ENCODE measurements at places on chromosomes 5 and 9. TPM values are rescaled to one million over a fixed set of nuclear protein-coding genes. Genes with fewer than 3 reads are reported as not detected.

Gene LMNB1
- 11.8 TPM for total RNA-seq

Gene OR1J2
- not detected for total RNA-seq

Gene ORM2
- total RNA-seq: 3.9 TPM

Gene KIAA1958
- total RNA-seq: 14.2 TPM

Gene SV2C
- total RNA-seq: 0.32 TPM

Gene LHX3
- not detected for total RNA-seq

Gene GAPVD1
- 68.9 TPM for total RNA-seq

Gene KCNT1
- 0.29 TPM for total RNA-seq

Gene LCN15
- not detected for total RNA-seq

Gene POLR1E
- 16.6 TPM for total RNA-seq

DNA sequence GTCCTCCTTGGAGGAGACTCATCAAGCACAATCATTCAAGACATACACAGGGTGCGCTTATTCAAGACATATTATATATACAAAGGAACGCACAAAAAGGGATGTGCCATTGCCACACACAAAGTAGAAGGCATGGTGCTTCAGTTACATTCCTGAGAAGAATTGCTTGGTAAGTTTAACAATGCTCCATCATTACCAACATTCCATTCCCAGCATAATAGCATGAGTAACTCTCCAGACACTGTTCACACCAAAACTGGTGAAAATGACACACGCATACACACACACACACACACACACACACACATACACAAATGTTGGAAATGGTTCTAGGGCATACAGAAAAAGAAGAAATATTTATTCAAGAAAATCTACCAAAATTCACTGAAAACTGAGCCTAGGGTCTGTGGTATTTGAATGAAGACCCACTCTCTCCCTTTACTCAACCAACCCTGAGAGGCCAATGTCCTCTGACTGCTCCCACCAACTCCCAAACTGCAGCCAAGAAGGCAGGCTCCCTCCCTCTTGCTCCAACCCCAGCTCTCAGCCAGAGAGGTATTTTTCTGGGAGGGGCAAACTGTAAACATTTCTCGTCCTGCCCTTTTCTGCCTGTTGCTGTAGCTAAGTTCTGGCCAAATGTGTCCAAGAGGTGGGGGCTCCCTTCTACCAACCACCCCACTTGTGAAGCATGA, 19.9 kb downstream of the UGT3A1 start:
- DNase-seq: no peak

GRCh38 chr9:15374310-15374709, 48.4 kb upstream of the SNAPC3 start:
- DNase-seq: no peak

DNA sequence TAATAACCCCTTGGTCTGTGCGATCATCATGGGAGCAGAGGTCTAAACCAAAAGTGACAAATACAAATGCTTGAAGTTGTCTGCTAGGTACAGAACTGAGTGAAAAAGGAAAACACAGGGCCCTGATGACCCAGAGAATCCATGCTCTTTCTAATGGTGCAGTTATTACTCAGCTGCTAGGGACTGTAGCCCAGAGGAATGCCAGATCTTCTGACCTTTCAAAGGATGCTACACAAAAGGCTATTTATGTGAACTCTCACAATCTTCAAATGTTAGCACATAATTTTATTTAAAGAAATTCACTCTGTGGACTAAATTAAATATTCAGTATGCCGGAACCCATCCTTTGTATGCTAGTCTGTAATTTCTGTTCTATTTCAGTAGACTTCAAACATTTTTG, 79.9 kb downstream of the PRR16 start:
- no peak for DNase-seq

DNA sequence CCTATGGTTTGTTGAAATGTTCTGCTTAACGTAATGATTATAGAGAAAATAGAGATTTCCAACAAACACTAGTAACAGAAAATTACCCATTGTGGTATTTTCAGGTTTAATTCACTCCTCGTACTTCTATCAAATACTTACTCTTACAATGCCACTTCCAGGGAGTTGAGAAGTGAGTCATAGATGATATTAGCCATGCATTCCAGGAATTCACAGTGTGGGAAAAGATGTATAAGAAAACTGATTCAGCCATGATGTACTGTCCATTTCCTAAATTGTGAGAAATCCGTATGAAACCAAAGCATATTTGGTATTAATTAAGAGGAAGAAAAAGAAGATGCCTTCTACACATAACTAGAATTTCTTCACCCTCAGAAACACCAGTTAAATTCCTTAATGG, 1854.6 kb upstream of the WWC1 start:
- DNase-seq: no peak

- no peak for DNase-seq
Measured at GRCh38 chr9:17744786-17745185, 165.9 kb downstream of the SH3GL2 start.

DNA sequence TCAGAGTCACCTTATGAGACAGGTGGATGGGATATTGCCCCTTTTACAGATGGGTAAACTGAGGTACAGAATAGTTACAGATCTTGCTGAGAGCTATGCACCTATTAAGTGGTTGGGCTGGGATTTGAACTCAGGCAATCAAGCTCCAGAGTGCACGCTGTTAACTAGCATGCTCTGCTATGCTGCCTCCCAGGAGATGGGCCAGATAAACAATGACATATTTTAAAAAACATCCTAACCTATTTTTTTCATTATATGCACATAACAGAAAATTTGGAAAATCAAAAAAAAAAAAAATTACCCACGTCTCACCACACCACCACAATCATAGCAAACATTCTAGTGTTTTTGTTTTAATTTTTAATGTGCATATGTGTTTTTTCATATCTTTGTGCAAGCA, 123.4 kb upstream of the STC2 start:
- no peak for DNase-seq

DNA sequence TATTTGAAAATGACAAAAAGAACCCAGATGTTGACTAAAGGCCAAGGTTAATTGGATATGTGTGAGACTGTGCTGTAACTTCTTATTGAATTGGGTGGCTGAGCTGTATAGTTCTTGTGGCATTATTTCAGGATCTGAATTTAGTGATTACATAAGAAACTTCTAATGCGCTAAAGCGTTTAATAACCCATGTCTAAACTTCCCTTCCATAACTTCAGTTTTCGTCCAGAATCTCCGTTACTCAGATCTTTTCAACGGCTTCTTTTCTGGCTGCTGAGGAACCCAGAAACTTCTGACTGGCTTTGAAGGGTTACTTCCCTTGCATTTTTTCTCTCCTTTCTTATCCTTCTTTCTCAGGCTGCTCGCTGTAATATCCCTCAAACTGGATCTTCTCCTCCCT, 28.1 kb upstream of the C9orf72 start:
- DNase-seq: no peak

DNA sequence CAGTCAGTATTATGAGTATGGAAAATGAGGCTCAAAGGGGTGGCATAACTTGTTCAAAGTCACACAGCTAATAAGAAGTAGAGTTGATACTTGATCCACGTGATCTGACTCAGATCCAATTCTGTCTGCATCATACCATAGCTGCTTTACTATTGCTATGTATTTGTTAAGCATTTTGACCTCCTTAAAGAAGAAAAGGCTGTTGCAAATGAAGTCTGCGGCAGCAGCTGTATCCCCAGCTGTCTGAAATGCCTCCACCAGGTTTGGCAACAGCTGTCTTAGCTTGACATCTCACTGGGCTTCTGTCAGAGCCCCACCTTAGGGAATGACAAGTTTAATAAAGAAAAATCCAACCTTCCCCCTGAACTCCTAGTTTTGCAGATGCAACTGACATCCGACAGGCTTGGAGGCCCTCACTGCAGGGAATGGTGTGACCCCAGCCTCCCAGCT, 75.6 kb upstream of the SLC44A1 start:
- no peak for DNase-seq

- DNase-seq: no peak
Measured at GRCh38 chr5:57895766-57896165, 413.2 kb upstream of the ACTBL2 start.

GRCh38 chr5:172444110-172444510, 10.2 kb downstream of the SH3PXD2B start:
- no peak for DNase-seq

DNA sequence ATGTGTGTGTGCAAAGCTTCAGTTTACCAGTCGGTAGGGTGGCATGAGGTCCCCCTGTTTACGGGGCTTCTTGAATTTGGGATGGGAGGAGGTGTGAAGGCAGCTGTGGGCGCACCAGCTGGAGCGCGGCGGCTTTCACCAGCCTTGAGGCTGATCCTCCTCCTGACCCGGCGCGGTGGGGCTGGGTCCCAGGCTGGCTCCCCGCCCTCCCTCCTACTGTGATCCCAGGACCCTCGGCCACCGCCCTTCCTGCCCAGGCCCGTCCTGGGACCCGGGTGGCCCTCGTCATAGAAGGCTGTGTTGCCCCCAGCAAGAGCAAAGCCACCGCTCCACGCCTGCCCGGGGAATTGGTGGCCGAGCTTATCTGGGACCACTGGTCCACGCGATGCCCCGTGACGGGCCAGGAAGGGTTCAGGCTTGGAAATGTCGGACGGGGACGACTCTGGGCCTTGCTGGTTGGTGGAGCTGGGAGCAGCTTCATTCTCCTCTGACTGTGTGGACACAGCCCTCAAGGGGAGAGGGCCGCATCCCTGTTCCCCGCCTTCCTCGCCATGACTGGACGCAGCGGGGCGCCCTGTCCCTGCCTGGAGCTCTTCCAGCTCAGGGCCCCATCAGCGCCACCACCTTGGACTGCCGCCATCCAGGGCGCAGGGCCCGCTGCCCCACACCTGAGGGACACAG, 271.1 kb upstream of the IRX1 start:
- no peak for DNase-seq

GRCh38 chr5:147098233-147098790, 136.5 kb upstream of the STK32A start:
- no peak for DNase-seq

DNA sequence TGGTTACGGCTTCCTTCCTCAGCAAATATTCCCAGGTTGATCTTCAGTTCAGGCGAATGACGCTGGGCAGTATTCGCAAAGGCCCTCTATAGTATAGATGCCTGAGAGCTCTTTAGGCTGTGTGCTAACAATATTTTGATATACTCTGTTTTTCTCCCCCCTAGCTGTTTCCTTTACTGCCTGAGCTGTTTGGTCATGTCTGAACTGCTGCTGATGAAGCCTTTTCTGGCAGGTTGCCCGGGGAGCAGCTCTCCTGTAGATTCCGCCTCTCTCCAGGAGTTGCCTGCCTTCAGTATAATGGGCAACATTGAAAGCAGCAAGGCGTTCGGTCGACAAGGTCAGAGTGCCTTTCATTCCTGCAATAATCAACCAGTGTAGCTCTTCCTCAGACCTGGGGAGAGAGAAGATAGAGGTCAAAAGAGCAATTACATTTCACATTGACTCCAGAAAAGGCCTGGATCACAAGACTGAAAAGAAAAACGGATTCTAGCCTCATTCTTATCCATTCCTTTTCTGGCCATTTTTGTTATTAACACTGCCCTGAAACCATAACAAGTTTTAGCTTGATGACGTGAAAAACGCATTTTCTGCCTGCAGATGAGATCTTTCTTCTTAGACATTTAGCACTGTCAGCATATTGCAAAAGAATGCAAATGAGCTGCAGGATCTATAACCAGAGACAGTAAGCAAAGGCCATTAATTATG, 60.1 kb upstream of the ZNF608 start:
- DNase-seq: peak; percentile 81

DNA sequence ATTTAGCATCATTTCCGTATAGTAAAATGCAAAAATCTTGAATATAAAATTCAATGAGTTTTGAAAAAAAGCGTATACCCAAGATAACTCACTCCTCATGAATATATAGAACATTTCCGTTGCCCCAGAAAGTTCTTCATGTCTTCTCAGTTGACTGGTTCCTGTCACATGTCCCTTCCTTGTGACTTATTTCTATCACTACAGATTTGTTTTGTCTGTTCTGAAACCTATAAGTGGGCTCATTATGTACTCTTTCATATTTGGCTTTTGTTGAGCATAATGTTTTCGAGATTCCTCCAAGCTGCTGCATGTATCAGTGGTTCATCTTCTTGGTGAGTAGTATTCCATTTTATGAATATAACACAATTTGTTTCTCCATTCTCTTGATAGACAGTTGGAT, 11.0 kb upstream of the HACD4 start:
- no peak for DNase-seq

- DNase-seq: no peak
Measured at GRCh38 chr9:72349911-72350310, 15.1 kb downstream of the ZFAND5 start.
